Gastrocnemius medialis (tissue), 4 donors: ENCODE measurements at places on chromosomes 2 and 18.

DNA sequence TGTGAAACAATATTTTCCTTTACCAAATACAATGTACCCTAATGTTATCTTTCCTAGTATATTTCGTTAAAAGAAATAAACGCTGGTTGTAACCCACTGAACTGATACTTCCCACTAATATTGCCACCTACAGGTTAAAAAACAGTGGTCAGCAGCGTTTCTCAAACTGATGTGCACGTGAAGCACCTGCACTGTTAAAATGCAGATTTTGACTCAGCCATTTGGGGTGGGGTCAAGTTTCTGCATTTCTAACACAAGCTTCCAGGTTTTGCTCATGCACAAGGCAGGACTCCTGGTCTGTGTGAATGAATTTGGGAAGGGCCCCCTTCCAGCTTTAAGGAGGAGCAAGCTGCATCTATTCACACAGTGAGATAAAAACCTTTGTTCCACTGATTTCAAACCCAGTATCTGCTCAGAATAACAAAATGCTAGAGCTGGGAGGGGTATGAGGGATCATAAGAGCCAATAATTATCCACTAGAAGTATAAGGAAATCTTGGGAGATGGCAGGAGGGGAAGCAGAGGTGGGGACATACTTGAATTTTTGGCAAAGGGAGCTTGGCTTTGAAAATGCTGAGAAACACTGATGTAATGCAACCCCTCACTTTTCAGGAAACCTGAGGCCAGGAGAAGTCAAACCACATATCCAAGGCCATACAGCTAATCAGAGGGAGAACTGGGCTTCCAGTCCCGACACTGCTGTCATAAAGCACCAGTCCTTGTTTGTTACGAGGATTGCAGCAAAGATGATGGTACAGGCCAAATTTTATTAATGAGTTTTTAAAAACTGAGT, 116.2 kb downstream of the RBMS1 start:
- DNase-seq: no peak

GRCh38 chr2:191150600-191151330, at the start of gene STAT4:
STAT4 (minus strand) TSS chr2:191150994; CDS start chr2:191148203, 2,791 bp downstream.
- peak; percentile 21 for DNase-seq

DNA sequence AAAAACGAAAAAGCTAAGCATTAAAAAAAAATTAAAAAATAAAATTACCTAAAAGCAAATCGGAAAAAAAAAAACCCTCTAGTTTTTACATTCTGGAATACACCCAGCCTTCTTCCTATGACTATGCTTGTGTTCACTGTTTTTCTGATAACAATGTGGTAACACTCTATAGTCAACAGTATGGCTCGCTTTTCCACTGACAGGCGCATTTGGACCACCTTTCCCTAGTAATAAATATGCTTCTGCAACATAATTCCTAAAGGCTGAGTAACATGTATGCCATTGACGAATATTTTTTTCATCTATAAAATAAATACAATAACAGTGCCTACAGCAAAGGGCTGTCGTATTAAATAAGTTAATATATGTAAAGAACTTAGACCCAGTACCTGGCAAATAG, 27.9 kb downstream of the NOL10 start:
- DNase-seq: no peak

- no peak for DNase-seq
Observed at GRCh38 chr2:84435345-84436025, 23.6 kb downstream of the SUCLG1 start.

DNA sequence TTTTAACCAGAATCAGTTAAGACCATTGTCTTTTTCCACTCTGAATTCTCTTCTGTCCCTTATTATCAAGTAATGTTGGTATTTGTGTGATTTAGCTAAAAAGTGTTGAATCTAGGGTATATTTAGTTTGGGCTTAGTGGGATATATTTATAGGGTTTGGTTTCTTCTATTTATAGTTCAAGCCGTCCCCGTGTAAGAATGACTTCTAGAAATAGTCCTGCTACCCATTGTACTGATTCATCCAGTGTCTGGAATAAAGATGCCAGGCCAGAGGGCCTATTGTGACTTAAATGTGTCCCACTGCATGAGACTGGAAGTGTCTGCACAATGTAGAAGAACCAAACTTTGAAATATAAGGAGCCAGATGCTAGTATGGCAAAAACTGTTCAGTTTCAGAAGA, 364.8 kb downstream of the TNS1 start:
- no peak for DNase-seq

GRCh38 chr2:168658706-168659105, 143.7 kb upstream of the NOSTRIN start:
- no peak for DNase-seq
